GM23338 (cell line): ENCODE measurements at places on chromosomes 12 and 14. TPM values are rescaled to one million over a fixed set of nuclear protein-coding genes. Genes with fewer than 3 reads are reported as not detected.

The RPL10L gene
- not detected in 2 replicates for total RNA-seq

The CGRRF1 gene
- total RNA-seq: 18.8 and 20.7 TPM in 2 replicates

The TMEM63C gene
- total RNA-seq: 6.3 and 6.4 TPM in 2 replicates

The STON2 gene
- total RNA-seq: 65.4 and 71.0 TPM in 2 replicates

The MIP gene
- total RNA-seq: not detected in 2 replicates

DNA sequence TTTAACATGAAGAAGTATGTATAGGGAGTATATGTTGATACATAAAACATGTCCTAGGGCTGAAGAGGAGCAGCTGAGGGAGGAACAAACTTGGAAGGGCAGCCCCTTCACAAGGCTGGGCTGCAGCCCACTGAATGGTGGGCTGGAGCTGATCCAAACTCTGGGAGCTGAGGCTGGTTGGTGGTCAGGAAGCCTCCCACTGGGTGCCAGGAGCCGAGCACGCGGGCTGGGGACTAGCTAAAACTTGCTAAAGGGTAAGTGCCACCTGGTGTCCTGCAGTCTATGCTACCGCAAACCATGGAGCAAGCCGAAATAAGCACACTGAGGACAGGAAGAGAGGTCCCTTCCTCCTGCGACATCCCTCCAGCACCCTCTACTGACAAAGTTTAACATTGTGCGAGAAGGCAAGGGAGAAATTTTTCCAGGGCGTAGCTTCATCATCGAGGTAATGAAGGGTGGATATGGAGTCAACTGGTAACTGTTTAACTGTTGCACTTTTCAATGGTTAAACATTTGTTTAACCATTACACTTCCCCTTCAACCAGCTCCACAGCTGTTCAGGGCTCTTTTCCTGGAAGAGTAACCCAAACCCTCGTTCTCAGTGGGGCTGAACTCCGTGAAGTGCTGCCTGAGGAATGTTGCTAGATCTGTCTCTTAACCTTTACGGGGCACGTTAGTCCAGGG is 42.2 kb downstream of the EGLN3 start:
- H3K27ac ChIP-seq: no peak overlapping the region
- H3K4me3 ChIP-seq: no peak overlapping the region
- peak; percentile 68 for DNase-seq
- no peaks in the 10 kb centered on the region for H3K4me1 ChIP-seq
- H3K27me3 ChIP-seq: no peaks in the 10 kb centered on the region
- no peaks in the 10 kb centered on the region for H3K36me3 ChIP-seq

GRCh38 chr14:64891173-64891838 is 11.6 kb upstream of the SPTB start:
- no peak overlapping the region for H3K4me3 ChIP-seq
- no peak for DNase-seq
- H3K27ac ChIP-seq: no peak overlapping the region
- H3K4me1 ChIP-seq: no peaks in the 10 kb centered on the region
- H3K27me3 ChIP-seq: no peaks in the 10 kb centered on the region
- H3K36me3 ChIP-seq: no peaks in the 10 kb centered on the region

DNA sequence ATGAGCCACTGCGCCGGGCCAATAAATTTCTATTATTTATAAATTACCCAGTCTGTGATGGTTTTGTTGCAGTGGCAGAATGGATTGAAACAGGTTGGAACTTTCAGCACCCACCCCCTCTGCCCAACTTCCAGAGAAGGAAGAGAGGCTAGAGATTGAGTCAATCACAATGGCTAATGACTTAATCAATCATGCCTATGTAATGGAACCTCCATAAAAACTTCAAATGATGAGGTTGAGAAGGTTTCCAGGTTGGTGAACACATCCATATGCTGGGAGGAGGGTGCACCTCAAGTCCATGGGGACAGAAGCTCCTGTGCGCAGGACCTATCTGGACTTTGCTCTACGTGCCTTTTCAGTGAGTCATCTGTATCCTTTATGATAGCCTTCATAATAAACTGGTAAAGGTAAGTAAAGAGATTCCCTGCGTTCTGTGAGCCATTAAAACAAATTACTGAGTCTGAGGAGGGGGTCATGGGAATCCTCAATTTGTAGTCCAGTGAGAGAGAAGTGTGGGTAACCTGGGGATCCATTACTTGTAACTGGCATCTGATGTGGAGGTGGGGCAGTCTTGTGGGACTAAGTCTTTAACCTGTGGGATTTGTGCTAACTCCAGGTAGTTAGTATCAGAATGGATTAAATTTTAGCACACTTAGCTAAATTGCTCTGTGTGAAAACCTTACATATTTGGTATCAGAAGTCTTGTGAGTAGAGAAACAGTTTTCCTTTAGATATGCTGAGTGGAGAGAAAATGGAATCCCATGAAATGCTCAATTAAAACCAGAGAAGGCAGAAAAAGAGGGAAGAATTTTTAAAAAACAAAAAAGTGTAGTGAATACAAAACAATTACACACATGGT is 11.7 kb upstream of the NGDN start:
- no peak for DNase-seq
- H3K36me3 ChIP-seq: no peaks in the 10 kb centered on the region
- H3K27ac ChIP-seq: no peak overlapping the region
- no peaks in the 10 kb centered on the region for H3K4me1 ChIP-seq
- no peaks in the 10 kb centered on the region for H3K27me3 ChIP-seq
- no peak overlapping the region for H3K4me3 ChIP-seq

DNA sequence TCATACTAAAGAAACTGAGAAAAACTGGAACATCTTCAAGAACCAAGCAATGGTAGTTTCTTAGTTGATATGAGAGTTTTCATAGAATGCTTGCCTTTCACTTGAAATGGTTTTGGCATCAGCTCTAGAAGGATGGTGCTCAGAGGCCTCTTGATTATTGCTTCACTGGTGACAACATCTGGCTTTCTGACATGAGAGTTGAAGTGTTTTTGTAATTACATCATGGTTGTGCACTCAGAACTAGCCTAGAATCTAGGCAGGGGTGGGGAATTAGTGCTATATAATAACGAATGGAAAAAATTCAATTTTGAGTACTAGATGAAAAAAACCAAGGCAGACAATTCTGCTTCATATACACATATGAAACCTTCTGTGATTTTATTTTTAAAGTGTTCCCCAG is 172.8 kb upstream of the LMNTD1 start:
- H3K36me3 ChIP-seq: no peaks in the 10 kb centered on the region
- no peaks in the 10 kb centered on the region for H3K27me3 ChIP-seq
- no peak for DNase-seq
- H3K4me3 ChIP-seq: no peak overlapping the region
- H3K4me1 ChIP-seq: no peaks in the 10 kb centered on the region

GRCh38 chr14:43119672-43120071 is 1387.4 kb downstream of the FSCB start:
- H3K36me3 ChIP-seq: peaks cover 13% of the 10 kb centered on the region; the same call in 1 of the 2 replicates
- no peaks in the 10 kb centered on the region for H3K27me3 ChIP-seq
- DNase-seq: no peak
- no peaks in the 10 kb centered on the region for H3K4me1 ChIP-seq
- H3K4me3 ChIP-seq: no peak overlapping the region

- 0 out of 2 replicates have a peak, but pooled peaks cover 3% of the 10 kb centered on the region for H3K4me1 ChIP-seq
- H3K27ac ChIP-seq: no peak overlapping the region
- no peak for DNase-seq
- no peaks in the 10 kb centered on the region for H3K36me3 ChIP-seq
- H3K27me3 ChIP-seq: no peaks in the 10 kb centered on the region
These were observed 237.3 kb upstream of the GRIP1 start for GRCh38 chr12:66916189-66916588.

DNA sequence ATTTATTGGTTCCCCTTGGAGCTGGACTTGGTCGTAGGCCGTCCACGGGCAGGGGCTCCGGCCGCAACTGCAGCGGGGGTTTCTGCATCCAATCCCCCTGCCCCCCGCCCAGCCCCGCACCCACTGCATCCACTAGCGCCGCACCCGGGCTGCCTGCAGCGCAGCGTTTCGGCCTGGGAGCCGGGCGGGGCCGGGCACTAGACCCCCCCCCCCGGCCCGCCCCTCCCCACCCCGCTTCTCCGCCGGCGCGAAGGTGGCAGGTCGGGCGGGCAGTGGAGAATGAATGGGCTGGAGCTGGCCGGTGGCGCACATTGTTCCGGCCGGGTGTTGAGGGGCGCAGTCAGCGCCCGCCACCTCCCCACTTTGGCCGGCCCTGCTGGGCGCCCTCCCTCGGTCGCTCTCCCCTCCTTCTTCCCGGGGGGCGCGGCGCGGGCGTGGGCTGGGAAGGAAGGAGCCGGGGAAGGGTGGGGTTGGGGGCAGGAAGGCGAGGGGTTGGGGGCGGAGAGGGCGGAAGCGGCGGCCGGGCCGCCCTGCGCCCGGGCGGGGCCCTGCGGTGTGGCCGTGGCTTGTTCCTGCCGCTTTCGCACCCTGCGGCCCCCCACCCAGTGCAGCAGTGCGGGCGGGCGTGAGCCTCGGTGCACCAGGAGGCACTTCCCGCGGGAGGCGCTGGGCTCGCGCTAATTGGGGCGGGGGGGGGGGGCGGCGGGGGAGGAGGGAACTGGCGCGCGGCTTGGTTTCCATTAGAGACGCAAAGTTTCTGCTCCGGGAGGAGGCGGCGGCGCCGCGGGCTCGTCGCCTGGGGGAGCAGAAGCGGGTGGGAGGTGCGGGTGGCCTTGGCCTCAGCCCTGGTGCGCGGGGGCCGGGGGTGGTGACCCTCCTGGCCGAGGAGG is 841 bp downstream of the CALM1 start:
- no peaks in the 10 kb centered on the region for H3K27me3 ChIP-seq
- H3K36me3 ChIP-seq: peaks cover 26% of the 10 kb centered on the region
- DNase-seq: peak; percentile 56
- H3K27ac ChIP-seq: peak overlapping the region; percentile 78; the same call in 1 of the 2 replicates

GRCh38 chr12:117525766-117526165 is 164.3 kb upstream of the NOS1 start:
- H3K27ac ChIP-seq: no peak overlapping the region
- no peaks in the 10 kb centered on the region for H3K27me3 ChIP-seq
- H3K4me1 ChIP-seq: no peaks in the 10 kb centered on the region
- H3K4me3 ChIP-seq: no peak overlapping the region
- H3K36me3 ChIP-seq: no peaks in the 10 kb centered on the region

GRCh38 chr14:23361763-23362162 is 3.2 kb downstream of the EFS start:
- no peak overlapping the region for H3K27ac ChIP-seq
- H3K4me3 ChIP-seq: no peak overlapping the region
- no peaks in the 10 kb centered on the region for H3K36me3 ChIP-seq
- DNase-seq: no peak
- peaks cover 24% of the 10 kb centered on the region for H3K4me1 ChIP-seq

- no peak overlapping the region for H3K4me3 ChIP-seq
- DNase-seq: peak; percentile 60
- no peak overlapping the region for H3K27ac ChIP-seq
- no peaks in the 10 kb centered on the region for H3K4me1 ChIP-seq
- H3K27me3 ChIP-seq: no peaks in the 10 kb centered on the region
These were observed 197.5 kb upstream of the TMEM132C start for GRCh38 chr12:128069359-128069997.

DNA sequence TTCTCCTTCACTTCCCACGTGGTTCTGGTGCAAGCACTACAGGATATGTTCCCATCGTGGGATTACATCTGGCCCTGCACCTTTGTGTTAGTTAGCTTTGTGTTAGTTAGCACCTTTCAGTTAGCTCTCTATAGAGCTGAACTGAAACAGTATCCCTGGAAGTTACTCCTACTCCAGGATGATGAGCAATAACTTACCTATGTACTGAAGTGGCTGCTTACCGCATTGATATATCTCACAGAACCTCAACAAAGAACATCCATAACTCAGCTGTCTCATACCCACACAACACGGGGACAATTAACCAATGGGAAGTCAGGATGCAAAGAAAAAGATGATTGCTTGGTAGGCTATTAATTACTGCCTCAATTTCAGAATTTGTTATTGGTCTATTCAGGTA is 146.6 kb downstream of the ASCL4 start:
- H3K27ac ChIP-seq: no peak overlapping the region
- no peak overlapping the region for H3K4me3 ChIP-seq
- H3K27me3 ChIP-seq: no peaks in the 10 kb centered on the region

DNA sequence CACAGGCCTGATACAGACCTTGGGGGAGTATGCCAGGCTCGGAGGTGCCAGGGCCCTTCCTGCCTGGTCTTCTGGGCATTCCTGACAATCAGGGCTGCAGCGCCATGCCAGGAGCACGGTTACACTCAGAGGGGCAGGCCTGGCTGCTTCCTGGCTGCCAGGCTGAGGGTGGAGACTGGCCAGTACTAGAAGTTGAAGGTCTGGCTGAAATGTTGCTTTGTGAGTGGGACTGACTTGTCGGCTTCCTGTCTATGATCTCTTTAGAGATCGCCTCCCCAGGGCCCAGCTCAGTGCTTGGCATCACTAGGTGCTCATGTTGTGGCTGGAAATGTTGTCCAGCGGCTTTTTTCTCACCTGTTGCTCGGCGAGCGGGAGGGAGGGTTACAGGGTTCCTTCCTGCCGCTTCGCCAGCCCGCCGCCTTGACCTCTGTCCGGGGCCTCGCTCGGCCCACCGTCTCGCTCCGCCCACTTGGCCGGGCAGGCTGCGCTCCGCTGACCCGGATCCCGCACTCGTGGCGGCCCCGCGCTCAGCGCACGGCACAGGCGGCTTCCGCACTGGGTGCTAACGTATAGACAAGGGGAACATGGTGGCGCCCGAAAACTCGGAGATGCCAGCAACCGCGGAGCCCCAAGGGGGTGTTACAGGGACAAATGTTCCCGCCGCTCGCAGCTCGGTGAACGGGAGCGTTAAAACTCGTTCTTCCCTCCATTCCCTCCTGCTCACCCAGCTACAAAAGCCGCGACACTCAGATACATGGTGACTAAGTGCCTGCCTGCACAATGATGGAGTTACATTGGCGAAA is 32.6 kb downstream of the PAPLN start:
- H3K27me3 ChIP-seq: no peaks in the 10 kb centered on the region
- peaks cover 4% of the 10 kb centered on the region for H3K4me1 ChIP-seq
- no peak overlapping the region for H3K27ac ChIP-seq
- DNase-seq: peak; percentile 78
- peak overlapping the region; percentile 58 for H3K4me3 ChIP-seq
- H3K36me3 ChIP-seq: peaks cover 5% of the 10 kb centered on the region; the same call in 1 of the 2 replicates

GRCh38 chr14:102606296-102606695 is 13.8 kb downstream of the RCOR1 start:
- no peak overlapping the region for H3K27ac ChIP-seq
- no peaks in the 10 kb centered on the region for H3K36me3 ChIP-seq
- no peak for DNase-seq
- H3K4me1 ChIP-seq: no peaks in the 10 kb centered on the region

GRCh38 chr12:29427964-29428363 is 47.0 kb upstream of the ERGIC2 start:
- H3K36me3 ChIP-seq: 0 out of 2 replicates have a peak, but pooled peaks cover 6% of the 10 kb centered on the region
- H3K27ac ChIP-seq: no peak overlapping the region
- no peaks in the 10 kb centered on the region for H3K4me1 ChIP-seq
- H3K27me3 ChIP-seq: no peaks in the 10 kb centered on the region
- DNase-seq: peak; percentile 49

DNA sequence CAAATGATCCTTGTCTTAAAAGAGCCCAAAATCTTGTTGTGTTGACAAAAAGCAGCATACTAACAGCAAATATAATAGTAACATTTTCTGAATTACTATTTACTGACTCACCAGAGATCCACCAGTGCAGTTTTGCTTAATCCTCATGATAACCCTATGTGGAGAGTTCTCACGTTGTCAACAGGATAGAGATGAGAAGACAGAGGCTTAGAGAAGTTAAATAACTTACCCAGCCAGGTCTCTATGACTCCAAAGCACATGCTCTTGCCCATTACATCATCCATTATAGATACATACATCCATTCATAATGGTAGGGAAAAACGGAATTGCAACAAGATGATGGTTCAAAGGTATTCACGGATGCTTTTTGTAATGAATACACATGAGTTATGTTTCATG is 111.9 kb downstream of the PAX9 start:
- H3K27me3 ChIP-seq: no peaks in the 10 kb centered on the region
- no peak for DNase-seq
- H3K4me1 ChIP-seq: peaks cover under 1% of the 10 kb centered on the region; the same call in 1 of the 2 replicates
- no peaks in the 10 kb centered on the region for H3K36me3 ChIP-seq
- no peak overlapping the region for H3K27ac ChIP-seq
